CD8-positive, alpha-beta memory T cell (primary cell): ENCODE measurements at places on chromosomes 13 and 19.

DNA sequence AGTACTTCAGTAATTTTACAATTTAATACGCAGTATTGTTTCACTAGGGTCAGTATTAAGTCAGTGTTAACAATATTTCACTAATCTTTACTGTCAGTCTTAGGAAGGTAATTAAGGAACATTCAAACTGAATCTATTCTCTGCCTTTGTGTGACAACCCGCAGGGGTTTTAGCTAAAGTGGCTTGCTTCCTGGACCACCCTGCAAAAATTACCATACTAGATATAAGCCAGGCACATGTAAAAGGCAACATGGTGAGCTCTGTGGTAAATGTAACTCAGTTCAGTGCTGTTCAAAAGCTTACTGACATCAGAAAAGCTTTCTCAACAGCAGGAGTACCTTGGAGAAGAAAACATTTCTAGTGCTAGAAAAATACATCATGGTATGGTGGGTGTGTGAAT lies 116.7 kb downstream of the FREM2 start:
- H3K4me3 ChIP-seq, result no peak overlapping the region
- no peak overlapping the region for H3K27ac ChIP-seq
- no peaks in the 10 kb centered on the region for H3K4me1 ChIP-seq
- H3K27me3 ChIP-seq, result no peaks in the 10 kb centered on the region
- H3K36me3 ChIP-seq, result no peaks in the 10 kb centered on the region

- H3K27ac ChIP-seq, result no peak overlapping the region
- H3K27me3 ChIP-seq, result no peaks in the 10 kb centered on the region
- peak; percentile 87 for DNase-seq
- H3K36me3 ChIP-seq, result no peaks in the 10 kb centered on the region
- H3K4me1 ChIP-seq, result peaks cover 33% of the 10 kb centered on the region
These were observed 5.3 kb upstream of the CEACAM21 start for GRCh38 chr19:41570639-41571112.

- H3K27ac ChIP-seq, result no peak overlapping the region
- H3K36me3 ChIP-seq, result no peaks in the 10 kb centered on the region
- peaks cover 33% of the 10 kb centered on the region for H3K4me1 ChIP-seq
- H3K27me3 ChIP-seq, result no peaks in the 10 kb centered on the region
- no peak overlapping the region for H3K4me3 ChIP-seq
These were observed 25.6 kb downstream of the DEDD2 start for GRCh38 chr19:42191855-42192254.

GRCh38 chr19:44682807-44683206 lies 11.5 kb downstream of the CEACAM19 start:
- no peaks in the 10 kb centered on the region for H3K36me3 ChIP-seq
- H3K4me1 ChIP-seq, result no peaks in the 10 kb centered on the region
- no peak overlapping the region for H3K4me3 ChIP-seq
- H3K27ac ChIP-seq, result no peak overlapping the region
